ENCODE measurements at places on chromosomes 11 and 22. TPM values are rescaled to one million over a fixed set of nuclear protein-coding genes. Genes with fewer than 3 reads are reported as not detected.
A peak's percentile ranks its signal among the peaks of the same experiment; 100 is the strongest.

DNA sequence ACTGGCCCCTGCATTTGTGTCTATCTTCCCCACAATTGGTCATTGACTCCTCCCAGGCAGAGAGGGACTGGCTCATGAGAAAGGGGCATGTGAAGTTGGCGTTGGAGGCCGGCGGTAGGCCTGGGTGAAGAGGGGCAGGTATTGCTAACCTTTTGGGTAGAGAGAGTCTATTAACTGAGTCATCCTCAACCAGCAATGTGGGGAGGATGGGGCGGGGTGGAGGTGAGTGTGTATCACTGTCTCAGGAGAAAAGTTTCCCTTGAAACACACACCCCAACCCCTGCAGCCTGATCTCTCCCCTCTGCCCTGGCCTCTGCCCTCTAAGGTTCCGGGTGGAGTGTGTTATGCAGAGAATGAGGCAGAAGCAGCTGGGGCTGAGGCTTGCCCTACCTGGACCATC is 60.1 kb upstream of the PHF21B start:
- DNase-seq = no peak
- no peak overlapping the region for H3K4me3 ChIP-seq
- H3K27me3 ChIP-seq = peaks cover 5% of the 10 kb centered on the region
- no peaks in the 10 kb centered on the region for H3K36me3 ChIP-seq
- H3K4me1 ChIP-seq = no peaks in the 10 kb centered on the region

DNA sequence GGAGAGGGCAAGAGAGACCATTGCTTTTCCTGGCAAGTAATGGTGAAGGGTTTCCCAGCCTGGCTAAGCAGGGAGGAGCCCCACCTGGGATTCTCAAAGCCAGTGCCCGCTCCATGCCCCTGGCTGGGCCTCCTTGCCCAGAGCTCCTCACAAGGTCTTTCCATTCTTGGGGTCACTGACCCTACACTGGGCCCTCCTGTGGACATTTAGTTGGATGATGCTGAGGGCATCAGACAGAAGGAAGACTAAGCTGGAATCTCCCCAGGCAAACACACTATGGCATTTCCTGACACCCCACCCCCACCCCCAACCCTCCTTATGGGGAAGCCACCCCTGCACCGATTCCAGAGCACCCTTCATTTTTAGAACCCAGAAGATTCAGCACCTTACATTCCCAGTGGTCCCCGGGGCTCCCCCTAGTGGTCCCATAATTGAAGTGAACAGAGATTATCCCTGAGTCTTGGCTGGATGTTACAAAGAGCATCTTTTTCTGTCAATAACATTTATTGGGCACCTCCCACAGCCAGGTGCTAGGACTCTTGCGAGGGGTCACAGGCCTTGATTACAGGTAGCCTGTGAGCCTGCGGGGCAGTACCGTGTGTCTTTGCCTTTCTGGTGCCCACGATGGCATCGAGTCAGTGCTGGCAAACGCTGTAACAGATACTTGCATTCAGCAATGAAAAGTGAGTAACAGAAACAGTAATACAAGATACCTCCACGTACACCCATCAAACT is 548.5 kb downstream of the BUD13 start:
- no peak overlapping the region for H3K27ac ChIP-seq
- peaks cover 4% of the 10 kb centered on the region for H3K27me3 ChIP-seq
- no peaks in the 10 kb centered on the region for H3K36me3 ChIP-seq
- DNase-seq = no peak

DNA sequence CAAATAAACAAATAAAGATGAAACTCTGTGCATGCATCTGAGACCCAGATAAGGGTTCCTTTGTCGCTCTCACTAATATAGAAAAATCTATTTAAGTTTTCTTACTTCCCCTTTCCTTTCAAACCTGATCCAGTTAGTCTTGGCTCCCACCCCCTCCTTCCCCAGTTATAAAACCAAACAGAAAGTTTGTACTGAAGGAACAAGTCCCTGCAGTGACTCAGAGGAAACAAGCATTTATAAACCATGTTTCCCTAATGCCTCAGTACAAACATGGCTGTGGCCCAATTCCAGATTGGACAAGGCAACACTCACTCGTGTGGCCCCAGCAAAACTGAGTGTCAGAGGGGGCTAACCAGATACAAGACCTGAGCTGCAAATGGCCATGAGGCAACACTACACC is 65.5 kb upstream of the ARHGAP20 start:
- no peak for DNase-seq
- H3K36me3 ChIP-seq = no peaks in the 10 kb centered on the region
- peaks cover 32% of the 10 kb centered on the region for H3K4me1 ChIP-seq
- peak overlapping the region; percentile 2 for H3K4me3 ChIP-seq

GRCh38 chr11:73578592-73579185 is 19.2 kb downstream of the FAM168A start:
- no peaks in the 10 kb centered on the region for H3K4me1 ChIP-seq
- H3K27ac ChIP-seq = no peak overlapping the region
- no peak overlapping the region for H3K4me3 ChIP-seq
- DNase-seq = no peak
- no peaks in the 10 kb centered on the region for H3K36me3 ChIP-seq

GRCh38 chr22:44392446-44392921 is 79.7 kb upstream of the SHISAL1 start:
- H3K27ac ChIP-seq = no peak overlapping the region
- no peaks in the 10 kb centered on the region for H3K4me1 ChIP-seq
- H3K27me3 ChIP-seq = no peaks in the 10 kb centered on the region
- H3K4me3 ChIP-seq = no peak overlapping the region
- DNase-seq = no peak
- no peaks in the 10 kb centered on the region for H3K36me3 ChIP-seq

DNA sequence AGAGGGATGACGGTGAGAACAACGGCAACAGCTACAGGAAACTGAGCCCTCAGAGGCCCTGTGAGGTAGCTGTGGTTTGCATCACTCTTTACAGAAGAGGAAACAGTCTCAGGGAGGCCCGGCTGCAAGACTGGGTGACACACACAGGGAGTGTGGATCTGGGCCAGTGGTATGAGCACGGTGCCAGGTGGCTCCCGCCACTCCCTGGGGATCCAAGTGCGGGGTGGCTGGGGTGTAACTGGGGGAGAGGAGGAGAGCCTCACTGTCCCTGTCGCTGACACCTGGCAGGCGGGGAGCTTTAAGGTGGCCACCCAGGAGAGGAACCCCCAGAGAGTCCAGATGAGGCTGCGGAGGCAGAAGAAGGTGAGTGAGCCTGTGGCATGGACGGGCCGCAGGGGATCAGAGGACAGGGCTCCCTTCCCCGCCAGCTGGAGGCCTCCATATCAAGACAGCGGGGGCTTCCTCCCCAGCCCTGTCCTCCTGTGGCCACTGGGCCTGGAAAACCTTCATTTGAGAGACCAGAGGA is 5.6 kb downstream of the RGL4 start:
- no peak for DNase-seq
- H3K27ac ChIP-seq = no peak overlapping the region
- H3K4me3 ChIP-seq = no peak overlapping the region
- no peaks in the 10 kb centered on the region for H3K4me1 ChIP-seq
- peaks cover 8% of the 10 kb centered on the region for H3K36me3 ChIP-seq

DNA sequence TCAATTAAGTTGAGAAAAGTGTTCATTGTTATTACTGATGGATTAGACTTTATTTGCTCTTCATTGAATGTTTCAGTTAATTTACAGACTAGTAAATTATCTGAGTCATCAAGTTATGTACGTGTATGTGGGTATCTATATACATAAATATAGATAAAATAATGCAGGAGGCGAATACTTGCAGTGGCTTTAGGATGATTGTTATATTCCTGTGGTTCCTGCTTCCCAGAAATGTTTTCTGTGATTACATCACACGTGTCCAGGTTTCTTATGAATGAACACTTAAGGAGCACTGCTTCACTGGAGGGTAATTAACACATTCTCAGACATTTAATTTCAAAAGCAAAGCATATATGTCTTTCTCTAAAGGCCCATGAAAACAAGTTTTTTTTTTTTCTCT is 28.4 kb downstream of the YAP1 start:
- H3K4me3 ChIP-seq = peak overlapping the region; percentile 4
- peaks cover 84% of the 10 kb centered on the region for H3K4me1 ChIP-seq
- H3K27ac ChIP-seq = peak overlapping the region; percentile 85
- no peak for DNase-seq
- H3K27me3 ChIP-seq = no peaks in the 10 kb centered on the region
- H3K36me3 ChIP-seq = no peaks in the 10 kb centered on the region

- H3K4me1 ChIP-seq = peaks cover 14% of the 10 kb centered on the region
- H3K36me3 ChIP-seq = no peaks in the 10 kb centered on the region
- H3K27ac ChIP-seq = no peak overlapping the region
- peak; percentile 21 for DNase-seq
- H3K4me3 ChIP-seq = peak overlapping the region; percentile 41
- H3K27me3 ChIP-seq = no peaks in the 10 kb centered on the region
These were observed 48.3 kb downstream of the RPUSD4 start for GRCh38 chr11:126163074-126163700.

- no peak overlapping the region for H3K27ac ChIP-seq
- no peaks in the 10 kb centered on the region for H3K36me3 ChIP-seq
- no peaks in the 10 kb centered on the region for H3K27me3 ChIP-seq
These were observed 4.5 kb downstream of the FXYD2 start for GRCh38 chr11:117820071-117820470.

GRCh38 chr11:2375341-2375853 is 1.7 kb upstream of the CD81 start:
- peaks cover 13% of the 10 kb centered on the region for H3K4me1 ChIP-seq
- no peak overlapping the region for H3K4me3 ChIP-seq
- no peaks in the 10 kb centered on the region for H3K27me3 ChIP-seq

Gene RNF215
- 11.6 TPM for total RNA-seq

Gene HTR3A
- not detected for total RNA-seq

Gene SLC1A2
- 0.78 TPM for total RNA-seq
